ENCODE measurements at places on chromosomes 7 and 10. TPM values are rescaled to one million over a fixed set of nuclear protein-coding genes. Genes with fewer than 3 reads are reported as not detected.

GRCh38 chr10:34538281-34538829 is 276.7 kb downstream of the PARD3 start:
- no peak for DNase-seq

GRCh38 chr7:80145780-80146422 is 11.3 kb downstream of the GNAI1 start:
- DNase-seq = no peak

DNA sequence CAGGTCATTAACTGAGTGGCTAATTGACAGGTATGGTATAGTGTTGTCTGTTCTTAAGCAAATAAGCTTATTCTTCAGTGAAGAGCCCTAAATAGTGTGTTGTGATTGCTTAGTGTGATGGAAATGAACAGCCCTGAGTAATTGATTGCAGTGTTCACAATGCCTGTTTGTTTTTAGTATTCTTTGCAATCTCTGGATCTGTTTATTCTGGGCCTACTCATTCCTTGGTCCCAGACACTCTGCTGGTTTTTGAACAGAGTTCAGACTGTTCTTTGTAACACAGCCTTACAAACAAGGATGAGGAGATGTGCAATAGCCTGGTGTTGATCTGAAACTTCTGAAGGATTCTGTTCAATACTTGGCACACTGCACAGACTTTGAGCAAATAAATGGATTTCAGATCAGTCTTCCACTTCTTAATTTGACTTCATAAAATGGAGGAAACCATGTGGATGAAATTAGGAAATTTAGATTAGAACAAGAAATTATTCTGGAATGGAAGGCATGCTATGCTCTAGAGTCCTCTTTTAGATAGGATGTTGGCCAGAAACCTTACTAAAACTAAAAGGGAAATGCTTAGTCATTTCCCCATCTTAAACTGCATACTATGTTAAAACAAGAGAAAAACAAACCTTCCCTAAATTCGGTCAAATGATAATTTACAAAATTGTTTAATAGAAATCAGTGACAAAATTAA is 444.2 kb upstream of the SEMA3D start:
- DNase-seq = no peak

DNA sequence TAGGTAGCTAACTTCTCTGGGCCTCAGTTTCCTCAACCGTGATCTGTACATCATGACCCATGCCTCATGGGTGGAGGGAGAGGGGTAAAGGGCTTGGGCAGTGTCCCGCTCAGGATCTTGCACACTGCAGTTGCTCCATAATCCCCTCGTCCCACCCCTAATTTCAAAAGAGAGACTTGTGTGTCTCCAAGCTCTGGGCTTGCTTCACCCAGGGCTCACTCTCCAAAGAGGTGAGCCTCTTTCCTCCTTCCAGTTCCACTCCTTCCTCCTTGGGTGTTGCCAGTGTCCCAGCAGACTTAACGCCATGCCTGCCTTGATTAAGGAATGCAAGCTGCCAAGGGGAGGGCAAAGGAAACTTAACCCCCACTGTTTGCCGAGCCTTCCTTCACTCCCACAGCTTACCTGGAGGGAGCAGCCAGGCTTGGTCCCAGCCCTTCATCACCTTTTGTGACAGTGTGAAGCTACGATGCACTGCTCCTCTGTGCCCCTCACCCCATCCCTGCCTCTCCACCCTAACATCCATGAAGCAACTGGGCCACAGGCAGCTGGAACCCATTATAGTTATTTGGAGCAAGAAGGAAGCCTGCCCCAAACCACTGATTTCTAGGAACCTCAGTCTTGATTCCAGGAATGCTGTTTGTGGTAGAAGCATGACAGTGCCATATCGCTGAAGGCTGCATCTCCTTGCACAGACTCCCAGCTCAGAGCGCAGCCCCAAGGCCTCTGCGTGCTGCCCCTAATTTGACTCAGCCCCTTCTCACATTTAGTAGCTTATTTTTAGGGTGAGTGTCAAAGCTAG is 363.3 kb downstream of the TNS3 start:
- no peak for DNase-seq

- no peak for DNase-seq
These were observed 21.5 kb upstream of the ZNF800 start for GRCh38 chr7:127413962-127414361.

- no peak for DNase-seq
These were observed 12.9 kb downstream of the CDH23 start for GRCh38 chr10:71409516-71410104.

The PTER gene
- 23.6 TPM for polyA plus RNA-seq

Measured in left renal pelvis (tissue), 4 donors.